GM23248 (cell line): ENCODE measurements at places on chromosomes 1 and 21. TPM values are rescaled to one million over a fixed set of nuclear protein-coding genes. Genes with fewer than 3 reads are reported as not detected.

Gene OR2L5
- total RNA-seq = not detected in 2 replicates

Gene LDLRAD1
- total RNA-seq = not detected in 2 replicates

GRCh38 chr21:29209696-29210095 lies 79.3 kb downstream of the MAP3K7CL start:
- peak; percentile 66 for DNase-seq

DNA sequence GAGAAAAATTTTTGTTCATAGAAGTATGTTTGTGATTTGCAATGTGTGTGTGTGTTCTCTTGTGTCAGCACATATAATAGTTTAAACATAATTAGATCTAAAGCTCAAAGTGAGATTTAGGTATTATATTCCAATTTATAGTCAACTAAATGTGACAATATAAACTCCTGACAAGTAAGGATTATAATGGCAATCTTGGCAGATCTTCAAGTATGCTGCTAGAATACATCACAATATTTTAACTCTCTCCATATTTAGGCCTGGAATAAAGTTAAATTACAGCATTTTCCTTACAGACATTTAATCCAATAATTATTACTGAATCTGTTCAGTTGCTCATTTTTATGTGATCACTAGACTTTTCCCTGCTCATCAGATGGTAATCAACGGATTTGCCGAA lies 65.8 kb downstream of the LYPLAL1 start:
- DNase-seq = no peak

GRCh38 chr1:168343566-168343965 lies 62.9 kb downstream of the TBX19 start:
- DNase-seq = peak; percentile 22

GRCh38 chr1:26879793-26880192 lies 10.3 kb downstream of the GPN2 start:
- DNase-seq = no peak

- DNase-seq = no peak
These were observed 101.8 kb downstream of the PTGS2 start for GRCh38 chr1:186578325-186579016.

DNA sequence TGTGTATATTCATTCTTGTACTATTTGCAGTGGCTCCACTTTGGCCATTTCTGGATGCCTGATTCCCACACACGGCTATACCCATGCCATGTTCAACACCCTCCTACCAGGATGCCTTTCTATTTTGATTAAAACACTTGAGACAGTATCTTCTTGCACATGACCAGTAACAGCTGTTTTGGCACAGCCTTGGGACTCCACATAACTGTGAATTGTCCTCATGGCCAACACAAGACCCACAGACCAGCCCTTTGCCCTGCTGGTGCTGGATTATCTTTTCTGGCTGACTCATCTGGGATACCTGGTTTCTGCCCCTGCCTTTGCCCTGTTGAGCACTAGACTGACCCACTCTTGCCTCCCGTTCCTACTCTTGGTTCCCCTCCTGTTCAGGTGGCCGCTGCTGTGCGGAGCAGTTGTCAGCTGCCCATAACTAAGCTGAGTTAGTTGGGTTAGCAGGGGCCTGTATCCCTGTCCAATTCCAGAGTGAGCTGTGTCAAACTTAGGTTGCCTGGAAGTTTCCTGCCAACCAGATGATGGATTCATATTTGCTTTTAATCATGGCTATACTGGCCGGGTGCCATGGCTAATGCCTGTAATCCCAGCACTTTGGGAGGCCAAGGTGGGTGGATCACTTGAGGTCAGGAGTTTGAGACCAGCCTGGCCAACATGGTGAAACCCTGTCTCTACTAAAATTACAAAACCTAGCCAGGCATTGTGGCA lies 10.8 kb upstream of the EYA3 start:
- no peak for DNase-seq
